ENCODE measurements at places on chromosomes 6 and 20.

GRCh38 chr6:6826095-6826901 is 237.8 kb downstream of the LY86 start:
- DNase-seq = no peak

GRCh38 chr6:52260634-52261033 is 16.3 kb upstream of the IL17F start:
- no peak for DNase-seq

GRCh38 chr6:168152306-168152963 is 73.4 kb upstream of the FRMD1 start:
- no peak for DNase-seq

DNA sequence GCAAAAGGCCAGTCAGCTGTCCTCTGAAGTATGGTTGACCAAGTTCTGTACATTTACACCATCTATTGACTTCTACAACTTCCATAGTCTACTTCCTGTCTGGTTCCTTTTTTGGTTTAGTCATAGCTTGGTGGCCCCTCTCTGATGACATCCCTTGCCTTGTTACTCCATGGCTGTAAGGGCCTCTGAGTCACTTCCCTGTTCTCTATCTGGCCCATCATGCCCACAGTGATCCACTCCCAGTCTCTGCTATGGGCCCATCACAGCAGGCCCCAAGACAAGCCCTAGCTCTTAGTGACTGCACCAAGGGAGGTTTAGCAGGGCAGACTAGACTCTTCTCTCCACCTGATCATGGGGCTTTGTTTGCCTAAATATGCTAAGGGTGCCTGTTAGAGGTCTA is 441.6 kb downstream of the HACE1 start:
- no peak for DNase-seq

DNA sequence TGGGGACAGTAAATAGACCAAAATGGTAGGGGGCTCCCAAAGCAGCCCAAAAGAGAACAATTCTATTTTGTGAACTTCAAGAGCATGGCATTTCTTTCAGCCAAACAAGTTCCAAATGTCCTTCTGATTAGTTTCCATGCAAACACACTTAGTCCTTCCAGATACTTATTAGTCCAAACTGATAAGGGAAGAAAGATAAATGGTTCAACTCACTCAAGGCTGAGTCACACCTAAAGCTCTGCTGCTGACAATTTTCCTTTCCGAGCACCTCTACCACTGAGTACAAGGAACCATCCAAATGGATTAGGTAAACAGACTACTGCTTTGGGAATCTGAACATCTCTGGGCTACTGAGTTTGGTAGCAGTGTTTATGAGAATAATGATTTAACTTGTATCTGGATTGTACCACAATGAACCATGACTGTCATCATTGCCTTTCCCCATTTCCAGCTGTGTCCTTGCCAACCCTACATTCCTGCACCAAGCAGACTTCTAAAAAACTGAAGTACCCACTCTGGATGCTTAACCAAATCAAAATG is 71.2 kb downstream of the TNFRSF21 start:
- no peak for DNase-seq

DNA sequence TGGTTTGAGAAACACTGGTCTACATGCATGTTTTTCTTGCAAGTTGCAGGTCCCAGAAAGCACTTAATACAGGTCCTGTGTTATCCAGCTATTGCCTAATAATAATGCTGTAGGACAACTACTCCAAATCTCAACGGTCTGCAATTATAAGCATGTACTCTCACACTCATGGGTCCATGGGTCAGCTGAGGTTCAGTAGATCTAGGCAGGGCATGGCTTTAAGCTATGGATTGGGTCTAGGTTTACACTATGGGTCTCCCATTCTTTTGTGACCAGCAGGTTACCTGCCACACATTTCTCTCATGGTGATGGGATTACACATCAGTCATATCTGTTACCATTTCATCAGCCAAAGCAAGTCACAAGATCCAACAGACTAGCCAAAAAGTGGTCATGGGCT is 13.9 kb downstream of the ISM1 start:
- no peak for DNase-seq

DNA sequence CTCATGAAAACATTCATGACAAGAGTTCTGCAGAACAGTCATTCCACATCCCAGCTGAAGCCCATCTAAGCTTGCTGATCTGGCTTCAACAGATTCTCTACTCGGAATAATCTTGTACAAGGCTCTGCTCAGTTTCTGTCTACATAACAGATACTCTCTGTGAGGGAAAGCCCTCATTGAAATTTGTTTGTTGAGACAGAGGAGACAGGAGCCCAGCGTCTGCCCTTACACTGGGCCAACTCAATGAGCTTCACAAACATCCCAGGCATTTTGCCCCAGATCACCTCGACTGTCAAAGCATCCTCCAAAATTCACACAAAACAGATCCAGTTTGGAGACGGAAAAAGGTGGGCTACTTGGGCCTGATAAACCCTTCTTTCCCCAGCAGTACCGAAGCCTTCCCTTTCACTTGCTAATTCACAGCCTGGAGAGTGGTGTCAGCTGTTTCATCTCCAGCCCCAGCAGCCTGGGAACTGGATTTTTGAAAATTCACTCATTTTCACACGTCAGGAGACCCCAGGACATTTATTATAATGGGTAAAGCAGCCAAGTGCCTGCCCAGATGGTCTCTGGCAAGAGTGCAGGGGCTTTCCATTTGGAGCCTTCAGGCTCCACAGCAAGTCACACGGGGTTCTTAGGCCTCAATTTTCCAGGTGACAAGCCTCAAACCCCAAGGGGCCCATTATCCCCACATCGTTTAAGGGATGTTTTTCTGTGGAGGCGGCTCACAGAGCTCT is 7.3 kb downstream of the CCDC167 start:
- DNase-seq = no peak

- no peak for DNase-seq
Observed at GRCh38 chr6:157253017-157253416, 70.3 kb downstream of the TMEM242 start.

DNA sequence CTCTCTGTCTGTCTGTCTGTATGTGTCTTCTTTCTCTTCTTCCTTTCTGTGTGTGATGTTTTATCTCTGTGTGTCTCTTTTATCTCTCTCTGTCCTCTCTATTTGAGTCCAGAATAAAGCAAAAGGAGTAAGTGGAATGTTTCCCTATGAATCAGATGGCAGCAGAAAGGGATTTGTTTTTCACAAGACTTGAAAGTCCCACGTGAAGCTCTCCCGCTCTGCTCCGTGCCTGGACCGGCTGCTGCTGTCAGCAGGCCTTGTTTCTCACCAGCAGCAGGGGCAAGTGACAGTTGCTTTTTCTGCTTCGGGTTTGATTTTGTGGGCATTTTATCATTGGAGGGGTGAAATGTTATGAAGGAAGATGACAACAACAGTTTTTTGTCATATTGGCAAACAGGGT is 212.7 kb downstream of the PACRG start:
- no peak for DNase-seq

DNA sequence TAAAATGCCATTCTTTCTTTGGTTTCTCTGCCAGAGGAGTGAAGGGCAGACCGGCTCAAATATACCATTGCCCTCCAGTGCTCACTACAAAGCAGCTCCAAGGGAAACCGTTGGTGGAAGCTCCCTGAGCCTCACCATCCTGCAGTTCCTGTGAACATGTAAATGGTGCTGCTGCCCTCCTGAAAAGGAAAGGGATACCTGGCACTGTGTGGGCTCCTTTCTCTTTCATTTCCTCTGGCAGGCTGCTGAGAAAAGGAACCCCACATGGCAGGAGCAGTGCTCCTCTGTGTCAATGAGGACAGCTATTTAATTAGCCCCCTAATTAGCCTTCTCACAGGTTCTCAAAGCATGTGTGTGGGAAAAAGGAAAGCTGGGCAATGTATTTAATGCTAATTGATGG is 142.5 kb downstream of the KLHL32 start:
- no peak for DNase-seq

DNA sequence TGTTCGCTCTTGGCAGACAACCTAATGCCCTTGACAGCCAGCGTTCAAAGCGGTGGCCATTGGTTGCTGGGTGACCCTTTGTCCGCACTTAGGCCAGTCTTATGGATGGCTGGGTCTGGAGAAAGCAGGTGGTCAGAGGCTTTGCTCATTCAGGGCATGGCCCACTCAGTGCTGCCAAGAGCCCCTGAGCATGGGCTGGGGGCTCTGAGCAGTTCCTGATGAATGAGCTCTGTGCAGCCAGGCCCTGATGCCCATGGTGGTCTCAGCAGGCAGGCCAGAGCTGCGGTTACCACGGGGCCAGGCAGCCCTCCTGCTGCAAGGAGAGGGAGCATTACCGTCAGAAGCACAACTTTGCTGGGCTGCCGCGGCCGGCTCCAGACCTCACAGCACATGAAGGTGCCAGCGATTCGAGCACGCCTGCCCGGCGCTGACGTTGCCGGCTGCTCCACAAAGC is 36.3 kb downstream of the CDH4 start:
- DNase-seq = no peak

GRCh38 chr6:162260027-162260426 is 467.5 kb downstream of the PRKN start:
- DNase-seq = no peak

- no peak for DNase-seq
Observed at GRCh38 chr6:10518557-10519407, 2.4 kb upstream of the GCNT2 start.

DNA sequence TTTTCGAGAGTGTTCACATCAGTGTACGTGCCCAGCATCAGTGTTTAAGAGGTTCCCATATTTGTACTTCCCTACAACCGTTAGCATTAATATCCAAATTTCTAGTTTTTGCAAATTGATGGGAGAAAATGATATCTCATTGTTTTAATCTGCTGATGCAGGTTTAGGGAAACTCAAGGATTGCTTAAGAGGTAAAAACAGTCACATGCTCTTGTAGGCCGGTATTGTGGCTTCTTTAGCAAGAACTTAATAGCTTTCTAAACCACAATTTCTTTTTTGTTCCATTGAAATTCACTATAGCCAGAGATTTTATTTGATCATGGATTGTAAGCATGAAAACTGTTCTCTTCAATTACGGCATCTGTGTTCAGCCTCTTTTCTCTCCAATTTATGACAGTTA is 29.5 kb downstream of the BEND6 start:
- DNase-seq = no peak

All from stimulated activated CD8-positive, alpha-beta memory T cell treated with anti-CD3 and anti-CD28 coated beads, Interleukin-15, amount 100 ng/mL, for 4 hours (primary cell).